ENCODE measurements at places on chromosomes 5 and 9.

DNA sequence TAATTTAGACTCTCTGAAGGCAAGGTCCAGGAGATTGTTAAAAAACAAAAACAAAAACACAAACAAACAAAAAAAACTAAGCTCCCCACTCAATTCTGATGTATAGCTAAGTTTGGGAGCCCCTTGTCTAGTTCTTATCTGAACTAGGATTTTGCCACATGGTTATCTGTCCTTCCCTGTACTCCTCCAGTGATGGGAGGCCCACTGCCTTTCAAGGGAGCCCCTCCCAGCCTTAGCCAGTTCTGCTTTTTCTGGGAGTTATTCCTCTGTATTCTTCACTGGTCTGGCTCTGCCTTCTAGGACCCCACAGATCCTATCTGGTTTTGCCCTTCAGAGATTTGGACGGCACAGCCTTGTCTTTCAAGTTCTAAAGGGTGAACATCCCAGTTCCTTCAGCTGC is 2.1 kb upstream of the ALDH1B1 start:
- no peak for DNase-seq

GRCh38 chr5:109173036-109173794 is 236.6 kb downstream of the PJA2 start:
- no peak for DNase-seq

DNA sequence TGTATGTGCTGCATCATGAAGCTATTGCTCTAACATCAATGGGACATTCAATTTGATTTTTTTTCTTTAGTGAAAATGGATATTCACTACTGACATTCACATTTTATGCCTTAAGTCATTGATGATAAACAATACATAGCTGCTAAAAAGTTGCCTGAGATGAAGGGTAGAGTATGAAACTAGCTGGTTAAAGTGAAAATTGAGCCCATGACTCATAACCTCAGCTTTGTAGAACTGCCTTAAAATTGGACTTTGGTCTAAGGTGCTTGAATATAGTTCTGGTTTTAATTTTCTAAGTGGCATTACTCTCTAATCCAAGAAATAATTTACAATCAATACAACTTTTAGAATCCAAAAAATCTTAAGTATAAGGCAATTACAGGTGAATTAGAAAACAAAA is 740.4 kb upstream of the RIOK2 start:
- DNase-seq, result no peak

- no peak for DNase-seq
Measured at GRCh38 chr5:39661026-39661779, 236.4 kb upstream of the DAB2 start.

DNA sequence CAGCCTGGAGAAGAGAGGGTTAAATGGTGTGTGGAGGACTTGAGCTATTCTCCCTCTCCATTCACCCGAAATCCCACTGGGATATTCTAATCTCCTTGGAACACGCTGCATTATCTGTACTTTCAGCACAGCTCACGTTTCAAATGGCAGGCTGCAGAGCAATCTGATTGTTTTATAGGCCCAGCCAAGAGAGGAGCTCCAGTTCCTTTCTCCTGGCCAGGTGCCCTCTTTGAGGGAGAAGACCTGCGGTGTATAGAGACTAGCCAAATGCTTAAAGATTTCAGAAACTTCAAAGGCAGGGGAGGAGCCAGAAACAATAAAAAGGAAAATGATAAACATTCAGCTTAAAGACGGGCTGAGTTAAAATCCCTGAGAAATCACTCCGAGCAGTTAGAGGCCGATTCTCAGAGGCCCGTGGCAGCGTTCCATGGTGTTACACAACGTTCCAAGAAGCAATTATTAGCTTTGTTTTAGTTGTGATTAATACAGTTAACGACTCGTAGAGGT is 564.0 kb upstream of the KLF4 start:
- DNase-seq, result peak; percentile 83

DNA sequence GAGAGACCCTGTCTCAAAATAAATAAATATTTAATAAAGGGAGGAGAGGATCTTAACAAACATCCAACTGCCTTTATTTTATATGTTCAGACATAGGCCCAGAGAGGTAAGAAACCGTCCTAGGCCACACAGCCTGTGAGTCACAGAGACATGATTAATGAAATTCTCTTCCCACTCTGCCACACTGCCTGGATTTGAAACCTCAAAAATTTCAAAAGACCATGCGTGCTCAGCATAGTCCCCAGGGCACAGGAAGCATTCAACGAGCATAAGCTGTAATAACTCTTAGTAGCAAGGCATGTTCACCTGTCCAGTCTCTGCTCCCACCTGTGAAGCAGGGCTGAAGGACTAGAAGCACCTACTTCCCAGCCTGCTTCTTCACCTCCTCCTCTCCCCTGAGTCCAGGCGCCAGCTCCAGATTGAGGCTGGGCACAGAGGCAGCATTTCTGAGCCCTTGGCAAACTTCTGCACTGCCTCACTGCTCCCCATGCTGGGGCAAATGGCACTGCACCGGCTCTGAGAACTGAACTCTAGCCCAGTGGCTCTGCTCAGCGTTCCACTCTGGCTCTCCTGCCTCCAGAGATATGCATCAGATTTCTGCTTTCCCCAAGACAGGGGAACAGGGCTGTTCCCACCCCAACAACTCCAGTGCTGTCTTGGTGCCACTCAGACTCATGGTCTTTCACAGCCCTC is 1.1 kb downstream of the FAT2 start:
- no peak for DNase-seq

- DNase-seq, result no peak
Measured at GRCh38 chr5:155402927-155403640, 389.5 kb downstream of the KIF4B start.

DNA sequence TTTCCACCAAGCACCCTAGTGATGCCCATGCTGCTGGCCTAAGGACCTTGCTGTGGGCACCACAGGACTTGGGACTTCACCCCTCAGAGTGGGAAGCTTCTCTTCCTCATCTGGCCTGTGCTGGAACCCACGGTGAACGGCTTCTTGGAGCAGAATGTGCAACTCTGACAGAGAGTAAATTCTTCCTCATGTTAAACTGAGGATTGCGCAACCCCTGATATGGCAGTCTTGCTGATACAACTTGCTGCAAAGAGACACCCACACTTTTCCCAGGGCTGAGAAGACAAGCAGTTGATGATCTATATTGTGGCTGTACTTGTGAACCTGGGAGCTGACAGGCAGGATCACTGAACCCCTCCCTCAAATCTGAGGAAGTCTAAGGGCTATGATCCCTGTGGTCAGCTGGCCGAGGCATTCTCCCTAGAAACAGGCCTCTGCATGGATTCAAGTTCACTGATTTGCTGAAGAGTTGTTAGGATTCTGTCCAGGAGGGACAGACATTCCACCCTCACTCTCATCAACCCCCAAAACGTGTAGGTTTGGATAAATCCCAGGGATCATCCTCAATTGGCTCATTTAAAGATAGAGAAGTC is 307.2 kb downstream of the MTRR start:
- DNase-seq, result no peak

DNA sequence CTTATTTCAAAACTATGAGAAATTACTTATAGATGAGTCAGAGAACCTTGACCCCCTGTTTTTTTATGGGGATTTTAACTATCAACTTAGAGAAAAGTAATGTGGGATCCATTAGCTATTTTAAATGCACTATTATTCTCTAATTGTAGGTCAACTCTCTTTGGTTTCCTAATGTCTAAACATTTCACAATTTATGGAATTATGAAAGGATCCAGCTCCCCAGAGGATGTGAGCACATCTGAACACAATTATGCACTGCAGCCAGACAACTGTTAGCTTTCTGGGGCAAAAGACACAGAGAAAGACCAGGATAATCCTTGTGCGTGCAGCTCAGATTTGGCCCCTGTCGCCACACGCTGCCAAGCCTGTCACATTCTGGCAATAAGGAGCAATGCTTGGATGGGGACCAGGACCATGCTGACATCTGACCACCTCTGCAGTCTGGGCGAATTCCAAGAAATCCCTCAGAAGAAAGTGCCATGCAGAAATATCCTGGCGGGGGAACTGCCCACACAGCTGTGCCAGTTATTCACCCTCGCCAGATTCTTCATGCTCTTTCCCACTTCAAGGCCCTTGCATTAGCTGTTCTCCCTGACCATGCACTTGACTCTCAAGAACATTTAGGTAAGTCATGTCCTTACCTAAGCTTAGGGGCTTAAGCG is 22.2 kb upstream of the CMBL start:
- DNase-seq, result peak; percentile 95

DNA sequence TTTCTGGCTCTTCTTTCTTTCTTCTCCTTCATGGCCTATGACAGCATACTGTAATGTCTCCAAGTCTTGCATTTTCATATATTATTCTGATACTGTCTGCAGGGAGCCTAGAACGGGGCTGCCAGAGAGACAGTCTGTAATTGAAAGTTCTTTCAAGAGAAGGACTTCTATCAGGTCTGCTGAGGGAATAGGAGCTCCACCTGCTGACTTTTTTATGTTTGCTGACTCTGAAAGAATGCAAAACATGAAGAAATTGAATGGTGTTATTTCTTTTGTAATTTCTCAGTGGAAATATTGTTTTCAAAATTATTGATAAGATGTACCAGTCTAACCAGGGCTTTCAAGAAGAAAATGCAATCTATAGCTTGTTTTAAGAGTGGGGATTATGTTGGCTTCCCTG is 121.9 kb upstream of the RFX3 start:
- DNase-seq, result no peak

- peak; percentile 23 for DNase-seq
Measured at GRCh38 chr9:26210338-26210851, 532.2 kb upstream of the TUSC1 start.

DNA sequence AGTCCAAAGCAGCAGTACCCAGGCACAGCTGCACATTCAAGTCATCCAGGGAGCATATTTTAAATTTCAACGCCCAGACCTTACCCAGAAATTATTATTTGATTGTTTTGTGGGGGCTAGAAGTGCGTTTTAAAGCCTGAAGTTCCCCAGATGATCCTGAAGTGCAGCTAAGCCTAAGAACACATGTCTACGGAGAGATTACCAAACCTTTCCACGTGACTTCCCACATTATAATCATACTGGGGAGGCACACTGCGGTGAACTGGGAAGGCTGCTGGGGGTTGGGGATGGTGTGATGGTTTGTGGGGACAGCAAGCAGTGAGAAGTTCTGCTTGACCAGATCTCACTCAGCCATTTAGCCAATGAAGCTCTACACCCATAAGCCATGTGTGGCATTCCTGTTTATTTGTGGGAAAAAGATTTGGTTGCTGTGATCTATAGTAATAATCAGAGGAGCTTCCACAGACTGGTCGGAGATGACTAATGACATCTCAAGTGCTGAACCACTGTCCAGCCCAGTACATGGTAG is 93.4 kb upstream of the CDH6 start:
- DNase-seq, result no peak

DNA sequence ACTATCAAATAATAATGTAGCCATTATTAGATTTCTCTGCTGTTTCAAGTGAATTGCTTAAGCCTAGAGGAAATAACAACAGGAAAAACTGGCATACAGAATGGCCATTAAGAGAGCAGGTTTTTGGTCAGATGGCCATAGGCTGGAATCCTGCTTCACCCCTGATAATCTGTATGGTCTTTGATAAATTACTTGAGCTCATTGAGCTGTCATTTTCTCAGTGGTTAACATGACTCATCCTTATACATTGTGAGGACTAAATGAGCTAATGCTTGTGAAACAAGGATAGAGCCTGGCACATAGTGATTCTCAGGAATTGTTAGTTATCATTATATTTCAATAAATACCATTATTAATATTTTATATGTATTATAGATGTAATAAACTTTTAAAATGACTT is 516.5 kb downstream of the KIF4B start:
- peak; percentile 1 for DNase-seq

DNA sequence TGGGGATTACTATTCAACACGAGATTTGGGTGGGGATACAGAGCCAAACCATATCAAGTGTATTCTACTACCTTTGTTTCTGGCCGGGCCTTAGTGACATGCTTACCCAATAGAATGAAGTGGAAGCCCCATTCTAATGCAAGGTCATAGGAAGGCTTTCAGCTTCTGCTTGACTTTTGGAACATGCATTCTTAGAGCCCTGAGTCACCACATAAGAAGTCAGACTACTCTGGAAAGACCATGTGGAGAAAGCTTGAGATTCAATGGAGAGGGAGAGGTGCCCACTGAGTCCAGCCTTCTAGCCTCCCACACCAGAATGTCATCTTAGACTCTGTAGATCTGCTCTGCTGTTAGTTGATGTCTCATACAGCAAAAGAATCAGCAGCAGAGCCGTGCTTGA is 155.7 kb upstream of the FBN2 start:
- no peak for DNase-seq

DNA sequence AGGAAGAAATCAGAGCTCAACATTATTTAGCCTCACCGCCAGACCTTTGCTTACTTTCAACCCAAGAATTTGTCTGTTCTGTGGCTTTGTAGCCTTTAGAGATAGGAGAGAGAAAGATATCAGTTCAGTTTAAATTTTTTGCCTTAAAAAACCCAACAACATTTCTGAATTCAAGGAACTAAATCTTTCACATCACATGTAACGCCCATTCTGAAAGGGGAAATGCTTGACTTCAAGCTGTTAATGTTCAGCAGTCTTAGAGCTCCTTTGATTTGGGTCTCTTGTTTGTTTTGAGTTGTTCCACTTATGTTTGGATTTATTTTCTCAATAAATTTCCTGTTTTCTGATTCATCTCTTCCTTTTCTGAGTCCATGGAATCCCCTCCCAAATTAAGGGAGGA is 294.5 kb downstream of the ARHGAP26 start:
- DNase-seq, result no peak

- DNase-seq, result no peak
Measured at GRCh38 chr5:172634106-172634899, 6.8 kb upstream of the NEURL1B start.

DNA sequence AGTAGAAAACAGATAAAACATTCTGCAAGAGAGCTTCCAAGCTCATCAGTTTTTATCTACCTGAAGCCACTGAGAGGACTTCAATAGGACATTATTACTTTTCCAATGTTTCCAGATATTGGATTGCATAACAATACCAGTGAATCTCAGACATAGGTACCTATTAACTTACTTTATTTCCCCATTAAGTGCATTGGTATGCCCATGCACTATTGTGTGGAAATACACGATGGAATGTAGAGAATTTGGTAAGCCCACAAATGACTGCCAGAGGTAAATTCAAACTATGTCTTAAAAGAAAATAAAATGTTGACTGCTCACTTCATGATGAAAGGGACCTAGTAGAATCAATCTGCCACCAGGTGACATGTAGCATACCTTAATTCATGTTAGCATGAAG is 48.1 kb upstream of the PRR16 start:
- DNase-seq, result no peak

DNA sequence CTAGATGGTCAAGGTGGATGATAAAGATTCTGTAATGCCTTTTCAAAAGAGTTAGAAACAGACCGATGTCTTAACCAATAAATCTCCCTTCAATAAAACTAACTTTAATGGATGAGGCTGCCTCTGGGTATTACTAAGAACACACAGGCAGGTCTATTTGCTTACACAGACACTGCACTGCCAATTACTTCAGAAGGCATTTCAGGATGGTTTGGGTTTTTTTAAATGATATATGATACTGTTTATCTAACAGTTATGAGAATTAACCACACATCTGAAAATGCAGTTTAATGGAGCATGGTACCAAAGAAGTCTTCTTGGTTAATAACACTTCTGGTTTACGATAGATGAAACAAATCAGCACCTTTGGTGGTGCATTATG is 367.9 kb upstream of the GRAMD2B start:
- no peak for DNase-seq

All from fibroblast of skin of left quadriceps (primary cell).